ENCODE measurements at places on chromosomes 11 and 22.

DNA sequence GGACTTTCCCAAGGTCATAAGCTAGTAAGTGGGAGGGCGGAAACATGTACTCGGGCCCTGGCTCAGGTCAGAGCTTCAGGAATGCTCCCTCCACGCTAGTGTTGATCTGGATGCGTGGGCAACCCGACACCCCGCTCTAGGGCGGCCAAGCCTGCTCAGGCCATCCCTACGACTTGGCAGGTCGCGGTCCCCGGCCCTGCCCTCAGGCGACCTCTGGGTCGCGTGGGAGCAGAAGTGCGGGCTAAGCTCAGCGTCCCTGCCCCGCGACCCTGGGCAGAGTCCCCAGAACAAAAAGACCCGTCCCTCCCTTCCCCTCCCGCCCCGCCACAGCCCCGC is 781 bp upstream of the TEF start:
- DNase-seq: no peak

DNA sequence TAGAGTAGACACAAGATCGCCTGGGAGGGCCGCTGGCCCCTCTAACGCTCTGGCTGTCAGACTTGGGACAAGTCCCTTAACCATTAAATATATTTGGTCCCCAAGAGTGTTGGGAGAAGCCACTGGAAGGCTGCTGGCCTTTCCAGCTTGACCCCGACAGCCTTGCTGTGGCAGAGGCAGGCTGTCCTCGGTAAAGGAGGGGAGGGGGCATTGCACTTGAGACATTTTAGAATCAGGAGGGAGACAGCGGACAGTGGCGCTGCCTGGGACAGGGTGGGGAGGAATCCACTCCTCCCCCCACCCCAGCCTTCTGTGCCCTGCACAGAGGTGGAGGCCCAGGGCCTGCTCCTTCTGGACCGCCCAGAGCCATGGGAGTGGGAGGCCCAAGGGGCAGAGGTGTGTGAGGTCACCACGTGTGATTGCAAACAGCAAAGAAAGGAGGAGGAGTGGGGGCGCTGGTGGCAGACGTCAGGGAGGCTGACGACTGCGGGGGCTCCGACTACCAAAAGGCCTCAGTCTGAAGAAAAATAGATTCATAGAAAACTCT is 28.9 kb downstream of the APOL1 start:
- DNase-seq: no peak

GRCh38 chr11:24356501-24356900 is 140.4 kb upstream of the LUZP2 start:
- no peak for DNase-seq

- DNase-seq: no peak
Measured at GRCh38 chr11:124075841-124076651, 34.9 kb upstream of the OR10G7 start.

DNA sequence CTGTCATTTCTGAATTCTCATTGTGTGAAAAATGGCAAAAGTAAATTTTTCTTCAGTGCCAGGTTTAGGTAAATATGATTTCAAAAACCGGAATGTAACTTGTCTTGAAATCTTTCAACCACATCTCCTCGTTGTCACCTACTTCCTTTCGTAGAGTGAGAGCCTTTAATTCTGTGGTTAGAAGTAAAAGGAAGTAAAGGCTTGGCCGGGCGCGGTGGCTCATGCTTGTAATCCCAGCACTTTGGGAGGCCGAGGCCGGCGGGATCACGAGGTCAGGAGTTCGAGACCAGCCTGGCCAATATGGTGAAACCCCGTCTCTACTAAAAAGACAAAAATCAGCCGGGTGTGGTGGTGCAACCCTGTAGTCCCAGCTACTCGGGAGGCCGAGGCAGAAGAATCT is 29.8 kb downstream of the SGSM3 start:
- no peak for DNase-seq

DNA sequence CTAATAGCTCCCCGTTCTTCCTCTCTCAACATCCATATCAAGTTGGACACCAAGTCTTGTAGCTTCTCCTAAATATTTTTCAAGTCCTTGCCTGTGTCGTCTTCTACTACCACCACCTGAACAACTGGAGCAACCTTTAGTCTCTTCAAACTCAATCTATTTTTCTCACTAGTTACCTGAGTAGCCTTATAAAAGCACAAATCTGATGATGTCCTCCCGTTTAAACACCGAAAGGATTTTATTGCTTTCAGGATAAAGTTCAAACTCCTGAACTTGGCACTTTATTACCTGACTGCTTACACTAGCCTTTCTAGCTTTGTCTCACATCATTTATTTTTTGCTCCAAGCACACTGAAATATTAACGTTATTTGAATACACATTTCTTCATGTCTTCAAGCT is 1.3 kb upstream of the PAK1 start:
- DNase-seq: no peak

- no peak for DNase-seq
Measured at GRCh38 chr22:30380011-30380410, 7.2 kb downstream of the RNF215 start.

GRCh38 chr11:134583397-134583990 is 171.5 kb upstream of the B3GAT1 start:
- DNase-seq: no peak

DNA sequence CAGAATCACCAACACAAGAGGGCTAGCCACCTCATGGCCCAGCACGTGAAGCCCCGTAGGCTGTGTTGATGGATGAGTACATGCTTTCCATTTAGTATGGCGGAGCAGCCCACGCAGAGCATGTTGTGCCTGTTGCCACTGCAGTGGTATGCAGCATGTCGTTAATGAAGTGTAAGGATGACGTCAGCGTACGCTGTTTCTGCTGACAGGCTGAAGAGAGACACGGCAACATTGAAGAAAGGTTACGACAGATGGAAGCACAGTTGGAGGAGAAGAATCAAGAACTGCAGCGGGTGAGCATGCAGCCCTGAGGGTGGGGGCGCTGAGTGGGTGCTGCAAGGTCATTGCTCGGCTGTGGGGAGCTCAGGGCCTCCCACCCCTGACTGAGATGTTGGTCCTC is 62.8 kb downstream of the PPFIA1 start:
- DNase-seq: no peak

GRCh38 chr11:64661146-64661545 is 61.9 kb downstream of the NRXN2 start:
- DNase-seq: no peak

GRCh38 chr22:25763239-25763777 is 21.3 kb downstream of the MYO18B start:
- no peak for DNase-seq

GRCh38 chr11:57473285-57473841 is 13.0 kb downstream of the RTN4RL2 start:
- no peak for DNase-seq

GRCh38 chr11:75311858-75312288 is 39.6 kb downstream of the ARRB1 start:
- no peak for DNase-seq
